ENCODE measurements at places on chromosomes 2 and 18.

GRCh38 chr2:74181739-74182138, 3.1 kb upstream of the MOB1A start:
- peak; percentile 89 for DNase-seq

DNA sequence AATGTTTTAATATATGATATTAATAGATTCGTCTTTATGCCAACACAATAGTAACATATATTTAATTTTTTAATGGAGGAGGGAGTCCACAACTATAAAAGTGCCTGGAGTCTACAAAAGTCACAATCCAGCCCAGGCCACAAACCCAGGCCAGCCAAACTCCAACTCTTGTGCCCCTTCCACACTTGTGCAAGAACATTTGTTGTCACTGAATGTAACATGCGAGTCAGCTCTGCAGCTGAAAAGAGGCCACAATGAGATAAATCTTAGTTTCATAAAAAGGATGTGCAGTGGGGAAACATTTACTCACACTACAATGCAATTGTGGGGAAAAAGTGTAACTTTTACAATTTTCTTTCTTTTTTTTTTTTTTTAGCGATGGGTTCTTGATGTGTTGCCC, 110.8 kb downstream of the MCFD2 start:
- DNase-seq = no peak

DNA sequence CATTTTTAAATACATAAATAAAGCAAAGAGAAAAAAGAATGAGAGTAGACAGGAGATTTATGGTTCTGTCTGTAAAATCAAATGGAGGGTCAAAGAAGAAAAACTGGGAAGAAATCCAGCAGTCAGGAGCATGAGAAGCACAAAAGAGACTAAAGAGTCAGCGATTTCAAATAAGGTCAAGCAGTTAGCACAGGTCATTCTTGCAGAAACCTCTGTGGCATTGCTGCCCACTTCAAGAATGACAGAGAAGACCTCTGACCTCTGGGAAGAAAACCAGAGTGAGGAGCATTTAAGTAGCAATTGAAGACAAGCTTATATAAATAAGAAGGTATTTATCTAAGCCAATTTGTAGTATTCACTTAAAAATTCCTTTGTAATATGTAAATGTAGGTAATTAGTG, 172.0 kb upstream of the SPOPL start:
- DNase-seq = no peak

DNA sequence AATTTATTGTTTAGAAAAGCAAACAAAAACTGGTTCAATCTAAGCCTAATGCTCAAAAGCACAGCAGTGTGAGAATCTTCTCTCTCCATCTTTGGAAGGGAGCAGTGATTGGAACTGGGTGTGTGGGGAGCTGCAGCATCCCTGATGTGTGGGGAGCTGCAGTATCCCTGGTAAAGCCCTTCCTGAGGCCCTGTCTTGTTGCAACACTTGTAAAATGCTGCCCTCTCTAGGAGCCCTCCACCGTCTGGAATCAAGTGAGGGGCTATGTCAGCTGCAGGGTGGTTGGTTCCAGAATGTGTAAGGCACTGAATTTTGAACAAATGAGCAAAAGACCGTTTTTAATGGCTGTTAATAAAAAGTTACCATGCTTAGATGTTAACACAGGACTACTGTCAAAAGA, 147.7 kb upstream of the RAB12 start:
- no peak for DNase-seq

GRCh38 chr2:227783404-227784138, 30.1 kb upstream of the CCL20 start:
- peak; percentile 65 for DNase-seq

DNA sequence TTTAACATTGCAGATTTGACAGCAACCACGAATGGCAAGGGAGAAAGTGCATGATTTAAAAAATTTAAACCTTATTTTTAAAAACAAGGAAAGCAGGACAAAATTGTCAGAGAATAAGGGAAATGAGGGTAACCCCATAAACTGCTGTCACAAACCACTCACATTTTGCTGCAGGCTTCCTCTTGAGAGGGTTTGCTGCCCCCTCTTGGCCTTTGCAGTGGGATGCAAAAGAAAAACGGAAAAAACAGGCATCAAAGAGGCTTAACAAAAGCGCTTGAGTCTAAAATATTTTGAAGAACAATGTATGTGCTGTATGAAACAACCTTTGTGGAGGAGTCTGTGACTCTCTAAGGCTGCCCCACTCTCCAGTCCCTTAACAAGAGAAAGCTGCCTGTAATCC, 91.6 kb downstream of the TMX3 start:
- DNase-seq = no peak

DNA sequence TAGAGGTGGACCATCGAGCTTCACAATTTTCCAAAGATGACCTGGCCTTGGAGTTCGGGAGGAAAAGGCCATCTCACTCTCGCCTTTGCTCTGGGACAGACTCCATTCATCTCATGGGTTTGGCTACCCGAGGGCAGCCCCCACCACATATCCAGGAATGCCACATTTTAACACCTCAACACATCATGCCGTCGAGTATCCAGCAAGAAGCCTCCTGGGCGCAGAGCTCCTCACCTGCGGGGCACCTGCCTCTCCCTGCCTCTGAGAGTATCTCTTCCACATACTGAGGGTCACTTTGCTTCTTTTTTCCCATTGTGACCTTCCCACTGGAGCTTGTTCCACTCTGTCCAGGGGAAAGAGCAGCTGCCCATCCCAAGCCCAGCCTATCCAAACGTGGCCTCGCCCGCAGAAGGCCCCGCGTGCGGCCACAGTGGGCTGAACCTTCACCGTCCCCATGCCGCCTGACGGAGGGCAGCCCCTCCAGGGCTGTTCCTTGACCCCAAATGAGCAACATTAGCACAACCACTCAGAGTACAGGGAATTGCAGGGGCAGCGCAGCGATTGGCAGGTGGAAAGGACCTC, 5.5 kb upstream of the LIMS2 start:
- DNase-seq = no peak

DNA sequence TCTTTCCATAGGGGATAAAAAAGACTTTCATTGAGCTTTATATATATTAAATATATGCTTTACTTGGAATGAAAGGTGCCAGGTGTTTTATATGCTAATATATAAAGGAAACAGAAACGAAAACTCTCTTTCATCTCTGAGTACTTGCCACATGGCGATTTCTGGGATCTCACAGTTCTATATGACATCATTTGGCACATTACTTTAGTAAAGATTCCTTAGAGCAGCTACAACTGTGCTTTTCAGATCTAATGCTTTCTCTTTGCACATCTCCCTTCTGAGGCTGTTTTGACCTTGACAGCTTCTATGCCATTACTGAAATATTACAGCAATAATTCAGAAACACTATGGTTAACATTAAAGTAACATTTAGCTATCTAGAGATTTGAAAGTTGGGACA, 1082.9 kb upstream of the CDH2 start:
- DNase-seq = no peak

DNA sequence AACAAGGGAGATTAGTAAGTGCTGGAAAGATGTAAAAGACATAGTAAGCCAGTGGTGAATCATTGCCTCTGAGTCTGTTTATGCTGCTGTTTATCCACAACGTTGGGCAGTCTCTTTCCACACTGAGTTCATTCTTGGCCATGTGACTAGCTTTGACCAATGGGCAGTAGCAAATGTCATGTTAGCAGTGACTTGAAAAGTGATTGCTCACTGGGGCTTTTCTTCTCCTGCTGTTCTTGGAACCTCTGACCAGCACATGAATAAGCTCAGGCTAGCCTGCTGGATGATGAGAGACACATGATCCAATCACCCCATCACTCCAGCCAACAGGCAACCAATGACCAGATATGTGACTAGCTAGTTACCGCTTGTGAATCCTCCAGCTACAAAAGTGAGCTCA, 360.4 kb downstream of the SLC4A3 start:
- DNase-seq = no peak

- DNase-seq = no peak
Observed at GRCh38 chr2:133433455-133434451, 134.5 kb downstream of the NCKAP5 start.

DNA sequence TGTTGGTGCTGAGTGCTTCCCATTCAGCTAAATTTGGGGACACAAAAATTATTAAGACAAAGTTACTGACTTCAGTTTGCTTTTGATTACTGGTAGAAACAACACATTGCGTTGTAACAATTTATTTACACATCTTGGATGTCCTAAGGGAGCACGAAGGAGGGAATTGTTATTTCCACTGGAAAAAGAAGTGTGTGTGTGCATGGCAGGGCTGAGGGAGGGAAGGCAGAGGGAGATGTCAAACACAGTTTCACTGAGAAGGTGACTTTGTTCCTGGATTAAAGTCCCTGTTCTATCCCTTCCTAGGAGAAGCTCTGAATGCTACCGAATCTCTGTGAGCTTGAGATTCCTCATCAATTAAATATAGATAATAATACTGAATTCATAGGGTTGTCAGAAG, 3.8 kb upstream of the CDH20 start:
- no peak for DNase-seq

GRCh38 chr18:58144106-58144505, 100.1 kb downstream of the NEDD4L start:
- no peak for DNase-seq

DNA sequence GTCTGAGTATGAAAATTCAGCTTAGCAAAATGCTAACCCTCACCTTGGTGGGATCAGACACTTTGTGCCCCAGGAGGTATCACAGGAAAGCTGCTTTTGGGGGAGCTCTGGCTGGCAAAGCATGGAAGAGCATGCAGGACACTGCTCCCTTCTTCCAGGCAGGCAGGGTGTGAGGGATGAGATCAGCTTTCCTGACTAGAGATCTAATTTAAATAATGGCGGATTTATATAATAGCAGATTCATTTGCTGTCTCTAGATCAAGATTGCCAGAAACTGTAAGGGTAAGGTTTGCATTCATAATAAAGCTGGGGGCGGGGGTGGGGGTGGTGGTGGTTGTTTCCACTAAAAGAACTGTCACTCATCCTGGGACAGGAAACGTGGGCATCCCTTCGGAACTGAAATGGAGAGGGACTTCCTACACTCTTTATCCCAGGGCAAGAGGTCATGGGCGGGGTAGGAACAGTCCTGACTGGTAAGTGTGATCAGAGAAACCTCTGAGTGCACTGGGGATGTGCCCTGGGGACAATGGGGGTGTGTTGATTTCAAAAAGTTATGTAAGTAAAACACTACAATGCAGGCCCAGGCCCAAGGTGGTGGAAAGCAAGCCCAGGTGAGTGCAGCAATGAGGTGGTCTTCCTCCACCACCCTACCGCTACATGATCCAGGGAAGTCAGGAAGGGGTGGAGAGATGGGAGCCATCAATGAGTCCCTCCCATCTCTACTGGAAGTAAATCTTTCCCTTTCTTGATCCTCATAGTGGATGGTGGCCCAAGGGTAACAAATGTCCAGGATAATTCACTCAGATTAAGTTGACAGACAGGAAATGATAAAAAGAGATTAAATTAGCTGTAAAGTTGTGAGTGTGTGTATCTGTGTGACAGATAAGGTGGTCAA, 171.4 kb upstream of the SERPINE2 start:
- no peak for DNase-seq

- DNase-seq = no peak
Observed at GRCh38 chr2:95552911-95553310, 38.9 kb upstream of the TRIM43 start.

GRCh38 chr2:37917281-37918228, 7.5 kb upstream of the RMDN2 start:
- DNase-seq = no peak

DNA sequence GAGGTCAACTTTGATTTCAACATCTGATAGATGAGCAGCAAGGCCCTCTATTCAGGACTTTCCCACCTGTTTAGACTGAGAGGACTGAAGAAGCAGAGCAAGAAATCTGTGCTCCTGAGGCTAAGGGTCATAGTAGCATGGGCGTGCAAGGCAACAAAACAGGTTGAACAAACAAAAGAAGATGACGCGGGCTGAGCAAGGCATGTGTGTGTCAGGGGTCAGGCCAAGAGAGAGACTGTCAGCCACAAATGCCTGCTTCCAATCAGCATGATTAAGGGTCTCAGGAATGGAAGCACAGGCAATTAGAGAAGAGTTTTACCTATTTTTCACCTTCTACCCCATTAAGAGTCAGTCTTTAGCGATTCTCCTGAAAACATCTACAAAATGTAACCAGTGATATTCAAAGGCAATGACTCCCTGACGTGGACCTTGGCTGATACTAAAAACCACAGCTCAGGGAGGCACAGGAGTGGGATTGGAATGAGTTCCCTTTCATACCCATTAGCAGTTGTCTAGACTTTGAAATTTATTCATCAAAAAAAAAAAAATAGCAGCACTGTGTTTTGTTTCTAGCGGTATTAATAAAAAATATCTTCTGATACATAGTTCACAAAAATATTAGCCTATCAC, 81.9 kb downstream of the DYNAP start:
- no peak for DNase-seq

DNA sequence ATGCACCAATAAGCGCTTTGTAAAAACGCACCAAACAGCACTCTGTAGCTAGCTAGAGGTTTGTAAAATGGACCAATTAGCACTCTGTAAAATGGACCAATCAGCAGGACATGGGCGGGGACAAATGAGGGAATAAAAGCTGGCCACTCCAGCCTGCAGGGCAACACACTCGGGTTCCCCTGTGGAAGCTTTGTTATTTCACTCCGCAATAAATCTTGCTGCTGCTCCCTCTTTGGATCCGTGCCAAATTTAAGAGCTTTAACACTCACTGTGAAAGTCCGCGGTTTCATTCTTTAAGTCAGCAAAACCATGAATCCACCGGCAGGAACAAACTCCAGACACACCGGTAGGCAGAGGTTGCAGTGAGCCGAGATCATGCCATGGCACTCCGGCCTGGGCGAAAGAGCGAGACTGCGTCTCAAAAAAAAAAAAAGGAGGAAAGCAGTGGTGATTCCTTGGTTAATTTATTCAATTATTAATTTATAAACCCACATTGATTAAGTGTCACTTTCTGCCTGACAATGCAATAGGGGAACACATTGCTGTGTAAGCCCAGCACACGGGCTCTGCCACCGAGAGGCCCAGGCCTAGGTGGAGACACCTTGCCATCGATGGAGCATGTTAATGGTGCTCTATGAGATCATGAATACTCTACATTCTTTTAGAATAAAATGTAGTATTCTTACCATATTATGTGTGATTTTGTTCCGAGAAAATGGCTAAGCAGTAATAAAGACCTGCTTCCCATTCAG, 687.6 kb upstream of the HS6ST1 start:
- no peak for DNase-seq

DNA sequence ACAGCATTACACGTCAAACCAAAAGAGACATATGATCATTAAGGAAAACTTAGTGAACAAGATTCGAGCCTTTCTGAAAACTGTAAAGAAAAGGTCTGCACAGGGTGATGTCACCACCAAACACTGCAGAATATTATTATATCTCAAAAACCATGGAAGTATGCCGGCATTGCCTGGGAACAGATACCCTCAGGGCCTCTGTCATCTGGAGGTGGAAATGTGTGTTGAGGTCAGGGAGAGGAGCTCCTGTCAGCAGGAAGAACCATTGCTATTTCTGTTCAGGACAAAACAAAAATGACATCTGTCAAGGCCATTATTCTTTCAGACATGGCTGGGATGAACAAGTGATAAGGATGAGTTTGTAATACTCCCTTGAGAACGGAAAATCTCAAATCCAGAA, 365.9 kb upstream of the TRIB2 start:
- DNase-seq = no peak

GRCh38 chr2:149314687-149315086, 15.7 kb upstream of the LYPD6 start:
- DNase-seq = no peak

All from CD14-positive monocyte (primary cell).